Iris pigment epithelial cell (primary cell): ENCODE measurements at places on chromosomes 7 and 10.

GRCh38 chr10:35400595-35401268 lies 64.4 kb downstream of the CCNY start:
- no peak for DNase-seq

DNA sequence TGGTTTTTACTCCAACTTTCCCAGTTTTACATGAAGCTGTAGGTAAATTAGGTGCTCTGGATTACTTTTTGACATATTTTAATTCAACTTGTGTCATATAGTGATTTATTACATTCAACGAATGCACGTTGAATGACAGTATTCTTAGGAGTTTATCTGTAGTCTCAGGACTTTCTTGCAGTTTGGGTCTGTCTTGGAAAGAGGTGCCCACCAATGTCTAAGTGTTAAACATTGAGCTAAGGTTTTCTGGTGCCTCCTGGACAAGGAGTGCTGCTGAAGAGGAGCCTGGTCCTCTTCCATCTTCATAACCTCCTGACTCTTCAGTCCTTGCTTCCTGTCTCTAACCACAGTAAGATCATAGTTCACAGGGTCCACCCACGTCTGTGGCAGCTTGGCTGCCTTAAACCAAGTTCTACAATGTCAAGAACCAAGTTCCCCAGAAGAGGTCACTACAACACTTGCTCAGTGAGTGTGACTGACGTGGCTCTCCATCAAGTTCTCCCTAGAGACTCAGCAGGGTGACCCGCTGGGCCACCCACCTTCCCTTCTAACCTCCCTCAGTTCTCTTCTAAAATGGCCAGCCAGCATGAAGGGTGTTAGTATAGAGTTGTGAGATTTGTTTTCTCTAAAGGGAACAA lies 6.1 kb downstream of the NPY start:
- peak; percentile 55 for DNase-seq

- peak; percentile 38 for DNase-seq
Observed at GRCh38 chr7:123023126-123023525, 27.6 kb upstream of the TAS2R16 start.

DNA sequence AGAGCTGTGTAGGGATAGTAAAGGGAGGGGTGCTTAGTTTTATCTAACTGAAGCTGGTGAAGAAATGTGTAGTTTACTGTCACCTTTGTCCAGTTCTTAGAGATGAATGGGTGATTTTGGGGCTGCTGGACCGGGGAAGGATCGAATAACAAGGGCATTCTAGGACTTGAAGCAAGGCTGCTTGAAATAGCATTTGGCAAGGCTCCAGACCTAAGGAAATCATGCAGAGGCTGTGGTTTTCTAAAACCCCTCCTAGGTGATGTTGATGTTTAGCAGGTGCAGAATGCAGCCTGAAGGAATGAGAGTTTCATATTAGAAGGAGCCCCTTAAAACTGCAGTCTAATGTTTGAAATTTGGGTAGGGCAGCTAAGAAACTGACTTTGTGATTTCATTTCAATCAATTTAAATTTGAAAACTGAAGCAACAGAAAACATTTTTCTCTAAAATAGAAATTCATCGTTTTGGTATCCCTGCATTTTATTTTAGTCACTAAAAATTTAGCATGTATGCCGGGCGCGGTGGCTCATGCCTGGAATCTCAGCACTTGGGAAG lies 68.5 kb downstream of the TET1 start:
- DNase-seq, result peak; percentile 32

- peak; percentile 83 for DNase-seq
Observed at GRCh38 chr10:60572511-60573194, 183.0 kb upstream of the ANK3 start.

DNA sequence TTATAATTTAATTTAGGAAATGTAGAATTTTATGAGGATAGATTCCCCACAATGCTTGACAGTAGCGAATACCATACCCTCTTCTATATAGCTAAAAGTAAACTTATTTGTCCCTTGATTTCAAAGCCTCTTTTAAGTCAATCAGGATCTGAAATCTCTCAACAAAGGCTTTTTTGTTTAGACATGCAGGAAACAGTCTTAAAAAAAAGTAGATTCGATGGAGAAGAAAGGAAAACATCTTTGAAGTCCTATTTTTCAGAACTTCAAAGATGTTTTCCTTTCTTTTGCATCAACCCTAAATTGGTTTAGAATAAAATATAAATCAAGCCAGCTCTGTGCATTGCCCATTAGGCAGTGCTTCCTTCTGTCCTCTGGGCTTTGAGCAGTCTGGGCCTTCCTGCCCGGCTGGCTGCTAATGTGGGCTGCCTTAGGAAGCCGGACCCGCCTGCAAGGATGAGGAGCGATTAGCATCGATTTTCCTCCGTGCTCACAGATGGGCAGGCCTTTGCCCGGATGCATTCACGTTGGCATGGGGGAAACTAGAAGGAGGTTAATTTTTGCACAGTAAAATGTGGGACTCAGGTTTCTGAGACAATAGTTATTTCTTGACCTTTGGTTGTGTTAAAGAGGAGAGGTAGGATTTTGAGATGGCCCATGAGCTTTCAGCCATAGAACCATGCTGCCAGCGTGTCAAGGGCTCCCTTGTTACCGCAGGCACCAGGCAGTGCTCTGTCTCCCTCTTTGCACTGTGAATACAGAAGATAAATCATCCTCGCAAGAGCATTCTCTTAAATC lies 15.5 kb downstream of the MSRB2 start:
- no peak for DNase-seq

- DNase-seq, result peak; percentile 90
Observed at GRCh38 chr10:73576178-73576889, 14.8 kb downstream of the USP54 start.

GRCh38 chr7:113125728-113126127 lies 7.4 kb upstream of the SMIM30 start:
- no peak for DNase-seq

- DNase-seq, result no peak
Observed at GRCh38 chr10:91344117-91344856, 65.9 kb upstream of the HECTD2 start.

DNA sequence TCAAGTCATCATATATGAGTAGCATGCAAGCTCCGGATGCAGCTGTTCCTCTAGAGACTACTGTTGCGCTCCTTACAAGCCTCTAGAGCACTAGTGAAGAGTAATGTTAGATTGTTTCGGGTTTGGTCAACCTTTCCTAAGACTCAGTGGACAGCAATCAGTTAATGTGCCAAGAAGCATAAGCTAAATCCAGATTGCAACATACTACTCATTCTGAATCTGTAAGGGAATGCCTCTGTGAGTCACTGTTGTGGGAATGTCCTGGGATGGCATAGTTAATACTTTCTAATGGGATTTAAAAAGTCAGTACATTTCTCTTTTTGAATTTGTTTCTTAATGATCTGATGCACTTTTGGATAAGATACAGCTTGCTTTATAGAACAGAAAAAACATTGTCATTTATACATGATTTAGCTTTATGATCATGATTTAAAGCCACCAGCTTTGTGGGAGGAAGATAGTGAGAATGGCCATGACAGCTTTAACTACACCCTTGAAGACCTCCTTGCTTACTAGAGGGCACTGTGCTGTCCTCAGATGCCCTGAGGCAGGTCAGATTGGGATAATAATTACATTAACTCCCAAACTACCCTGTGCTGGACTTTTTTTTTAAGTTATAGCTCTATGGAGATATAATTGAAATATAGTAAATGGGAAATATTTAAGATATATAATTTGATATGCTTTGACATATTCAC lies 138.4 kb downstream of the SDK1 start:
- peak; percentile 98 for DNase-seq

- DNase-seq, result no peak
Observed at GRCh38 chr10:89526358-89526757, 9.0 kb downstream of the SLC16A12 start.

DNA sequence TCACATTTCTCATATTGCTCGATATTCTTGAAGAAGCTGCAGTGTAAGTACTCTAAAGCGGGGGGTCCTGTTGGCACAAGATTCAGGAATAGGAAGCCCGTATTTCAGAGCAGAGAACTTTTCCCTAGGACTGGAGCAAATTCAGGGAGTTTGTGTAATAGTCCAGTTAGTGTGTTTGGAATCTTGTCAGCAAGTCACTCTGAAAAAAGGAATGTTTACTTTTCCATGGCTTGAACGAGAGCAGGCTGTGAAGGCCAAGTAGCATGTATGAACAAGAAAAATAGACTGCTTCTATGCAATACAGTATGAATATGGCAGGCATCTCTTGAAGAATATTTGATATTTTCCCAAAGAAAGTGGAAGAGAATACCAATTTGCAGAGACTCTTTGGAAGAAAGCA lies 39.8 kb downstream of the CDC123 start:
- peak; percentile 14 for DNase-seq

DNA sequence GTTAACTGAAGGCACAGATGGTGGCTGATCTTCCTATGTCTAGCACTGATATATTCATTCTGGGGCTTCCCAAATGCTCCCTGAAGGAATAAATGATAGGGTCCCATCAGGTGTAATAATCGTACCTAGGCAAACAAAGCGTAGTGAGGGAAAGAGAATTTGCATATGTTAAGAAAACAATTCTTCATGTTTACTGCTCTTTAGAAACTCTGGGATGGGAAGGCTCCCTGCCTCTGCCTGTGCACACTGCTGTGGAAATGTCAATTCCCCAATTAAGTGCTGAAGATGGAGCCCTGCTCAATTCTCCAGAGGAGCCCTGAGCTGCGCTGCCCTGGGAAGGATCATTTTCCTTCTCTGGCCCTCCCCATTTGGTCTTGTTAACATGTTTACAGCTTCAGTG lies 380.9 kb upstream of the ADARB2 start:
- no peak for DNase-seq

DNA sequence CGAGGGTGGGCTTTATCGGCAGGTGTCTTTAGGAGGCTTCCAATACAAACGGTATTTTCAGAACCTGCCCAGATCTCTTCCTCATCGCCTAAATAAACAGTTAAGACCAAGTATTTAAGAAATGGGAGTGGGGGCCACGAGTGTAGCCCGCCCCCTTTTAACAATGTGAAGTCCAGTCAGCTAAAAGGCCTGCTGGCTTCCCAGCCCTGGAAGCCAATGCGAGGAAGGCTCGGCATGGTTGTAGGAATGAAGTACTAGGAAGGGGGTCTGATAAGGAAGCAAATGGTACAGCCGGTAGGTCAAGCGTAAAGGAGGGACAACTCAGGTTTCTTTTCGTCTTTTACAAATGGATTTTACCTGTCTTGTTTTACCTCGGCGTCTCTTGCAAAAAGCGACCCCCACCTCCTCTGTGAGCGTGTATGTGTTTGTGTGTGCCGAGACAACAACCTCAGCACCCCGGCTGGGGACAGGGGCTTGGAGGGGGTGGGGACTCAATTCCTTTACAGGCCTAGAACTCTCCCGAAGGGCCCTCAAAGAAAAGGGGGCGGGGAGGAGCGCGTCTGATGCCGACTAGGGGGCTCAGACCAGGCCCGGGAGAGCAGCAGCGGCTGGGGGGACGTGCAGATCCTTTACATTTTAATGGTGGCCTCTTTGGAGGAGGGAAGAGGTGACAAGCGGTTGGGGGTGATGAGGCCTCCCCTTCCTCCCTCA lies 147.6 kb downstream of the GPR85 start:
- DNase-seq, result peak; percentile 35
